ENCODE measurements at places on chromosomes 2 and 18. TPM values are rescaled to one million over a fixed set of nuclear protein-coding genes. Genes with fewer than 3 reads are reported as not detected.
A peak's percentile ranks its signal among the peaks of the same experiment; 100 is the strongest.

- H3K36me3 ChIP-seq = no peaks in the 10 kb centered on the region
- DNase-seq = no peak
Observed at GRCh38 chr2:156279446-156280150, 52.9 kb downstream of the NR4A2 start.

DNA sequence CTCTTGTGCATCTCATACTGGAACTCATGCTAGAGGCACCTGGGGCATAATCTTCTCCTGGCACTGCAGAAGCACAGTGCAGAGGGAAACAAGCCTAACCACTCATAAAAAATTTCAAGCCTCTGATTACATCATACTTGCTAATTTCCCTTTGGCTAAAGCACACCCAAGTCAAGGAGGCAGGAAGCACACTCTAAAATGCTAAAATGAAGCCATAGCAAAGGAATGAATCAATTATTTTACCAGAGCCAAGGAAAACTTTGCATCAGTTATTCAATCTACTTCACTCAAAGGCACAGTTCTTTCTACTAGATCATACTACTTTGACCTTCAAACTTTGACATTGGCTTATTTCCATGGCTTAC is 79.6 kb upstream of the SPOPL start:
- no peak overlapping the region for H3K27ac ChIP-seq
- H3K4me3 ChIP-seq = no peak overlapping the region
- H3K4me1 ChIP-seq = no peaks in the 10 kb centered on the region
- H3K27me3 ChIP-seq = no peaks in the 10 kb centered on the region

DNA sequence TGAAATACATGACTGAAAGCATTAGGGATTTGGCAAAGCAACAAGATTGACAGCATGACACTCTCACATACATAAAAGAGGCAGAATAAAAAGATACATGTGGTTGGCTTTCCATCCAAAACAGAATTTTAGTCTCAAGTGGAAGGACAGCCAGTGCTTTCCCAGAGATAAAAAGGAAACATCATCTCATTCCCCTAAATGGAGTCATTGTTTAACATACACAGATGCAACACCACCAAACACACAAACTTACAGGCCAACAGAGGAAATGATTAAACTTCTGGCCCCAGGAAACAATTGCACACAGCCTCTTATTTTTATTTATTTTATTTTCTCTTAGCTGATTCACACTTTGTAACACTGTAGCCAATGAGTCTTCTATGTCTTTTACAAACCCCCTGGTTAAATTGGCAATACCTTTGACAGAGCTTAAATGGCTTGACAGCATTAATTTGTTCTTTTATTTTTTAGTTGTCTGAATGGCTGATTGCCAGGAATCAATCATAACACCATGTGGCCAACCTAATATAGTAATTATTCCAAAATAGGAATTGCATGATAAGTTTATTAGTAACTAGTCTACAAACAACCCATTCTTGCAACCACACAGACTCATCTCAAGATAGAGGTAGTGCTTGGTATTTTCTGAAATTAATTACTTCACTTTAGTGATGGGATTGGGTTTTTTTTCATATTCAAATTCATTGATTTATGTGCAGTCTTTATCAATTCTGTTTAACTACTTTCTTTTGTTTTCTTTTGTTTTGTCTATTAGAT is 190.5 kb downstream of the RND3 start:
- H3K36me3 ChIP-seq = no peaks in the 10 kb centered on the region
- H3K4me1 ChIP-seq = no peaks in the 10 kb centered on the region
- H3K27me3 ChIP-seq = no peaks in the 10 kb centered on the region

GRCh38 chr2:139529080-139529479 is 748.9 kb upstream of the NXPH2 start:
- no peak overlapping the region for H3K27ac ChIP-seq
- H3K27me3 ChIP-seq = no peaks in the 10 kb centered on the region
- H3K4me1 ChIP-seq = peaks cover 6% of the 10 kb centered on the region
- H3K36me3 ChIP-seq = no peaks in the 10 kb centered on the region
- H3K4me3 ChIP-seq = no peak overlapping the region

DNA sequence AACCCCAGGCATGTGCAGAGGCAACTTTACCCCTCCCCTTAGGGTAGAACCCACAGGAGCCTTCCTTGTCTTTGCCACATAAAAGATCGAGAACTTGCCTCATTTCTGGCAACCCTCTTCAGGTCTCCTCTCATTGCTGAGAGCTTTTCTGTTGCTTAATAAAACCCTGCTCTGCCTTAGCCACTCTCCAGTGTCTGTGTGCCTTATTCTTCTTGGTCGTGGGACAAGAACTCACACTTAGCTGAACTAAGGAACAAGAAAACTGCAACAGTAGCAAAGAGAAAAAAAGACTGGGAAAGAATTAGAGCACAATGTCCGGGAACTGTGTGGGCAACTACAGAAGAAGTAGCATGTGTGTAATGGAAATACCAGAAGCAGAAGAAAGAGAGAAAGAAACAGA is 56.2 kb upstream of the SMIM21 start:
- H3K4me3 ChIP-seq = no peak overlapping the region
- H3K27me3 ChIP-seq = no peaks in the 10 kb centered on the region

DNA sequence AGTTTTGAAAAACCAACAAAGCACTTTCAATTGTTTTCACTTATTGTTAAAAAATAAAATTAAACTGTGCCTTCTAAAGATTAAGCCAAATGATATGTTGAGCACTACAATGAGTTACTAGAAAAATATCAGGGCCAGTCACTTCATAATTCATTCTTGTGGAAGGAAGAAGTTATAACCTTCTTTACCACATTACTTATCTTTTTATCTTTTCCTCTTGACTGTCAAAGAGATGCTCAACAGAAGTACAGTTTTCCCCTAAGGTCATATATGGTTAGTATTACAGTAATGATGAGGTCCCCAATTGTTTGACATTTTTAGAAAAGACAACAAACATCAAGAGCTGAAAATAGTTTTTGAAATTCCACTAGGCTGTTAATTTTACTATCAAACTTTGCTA is 9.4 kb downstream of the PELI1 start:
- no peak for DNase-seq
- H3K27me3 ChIP-seq = no peaks in the 10 kb centered on the region
- no peaks in the 10 kb centered on the region for H3K36me3 ChIP-seq
- no peak overlapping the region for H3K4me3 ChIP-seq
- H3K4me1 ChIP-seq = peaks cover 11% of the 10 kb centered on the region

- no peak for DNase-seq
- H3K4me1 ChIP-seq = no peaks in the 10 kb centered on the region
- no peak overlapping the region for H3K4me3 ChIP-seq
- H3K27me3 ChIP-seq = no peaks in the 10 kb centered on the region
Observed at GRCh38 chr2:199055336-199055735, 402.4 kb downstream of the SATB2 start.

DNA sequence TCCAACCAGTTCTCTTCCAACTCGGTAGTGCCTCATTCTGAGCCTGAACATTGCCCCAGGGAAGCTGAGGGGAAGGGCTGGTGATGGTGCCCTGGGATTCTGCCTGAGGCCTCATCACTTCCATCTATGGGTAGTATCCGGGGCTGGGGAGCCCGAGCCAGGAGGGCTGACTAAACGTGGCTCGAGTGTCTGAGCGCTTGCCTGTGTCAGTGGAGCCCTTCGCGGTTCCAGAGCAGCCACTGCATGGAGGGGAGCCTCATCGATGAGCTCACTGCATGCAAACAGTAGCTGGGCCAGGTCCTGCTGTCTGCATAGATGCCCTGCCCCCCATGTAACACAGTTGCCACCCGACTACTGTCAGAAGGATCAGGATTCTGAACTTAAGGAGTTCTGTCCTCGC is 129.3 kb downstream of the GLI2 start:
- H3K4me1 ChIP-seq = peaks cover 45% of the 10 kb centered on the region
- no peaks in the 10 kb centered on the region for H3K27me3 ChIP-seq
- H3K36me3 ChIP-seq = no peaks in the 10 kb centered on the region
- DNase-seq = no peak
- no peak overlapping the region for H3K27ac ChIP-seq
- H3K4me3 ChIP-seq = no peak overlapping the region

DNA sequence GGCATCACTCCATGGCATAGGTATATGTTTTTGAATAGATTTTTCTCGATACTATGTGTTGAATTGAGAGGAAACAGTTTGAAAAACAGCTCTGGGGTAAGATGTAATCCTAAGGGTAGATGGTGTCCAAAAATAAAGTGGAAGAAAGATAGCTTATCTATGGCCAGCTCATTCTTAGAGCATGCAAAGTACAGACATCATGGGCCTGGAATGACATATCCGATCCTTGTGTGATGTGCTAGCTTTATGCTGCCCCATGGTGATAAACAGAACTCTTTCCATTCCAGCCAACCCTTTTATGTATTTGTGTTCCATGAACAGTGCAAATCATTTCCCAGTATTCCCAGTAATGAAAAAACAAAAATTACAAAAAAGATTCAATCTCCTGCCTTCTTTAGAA is 390.2 kb upstream of the NXPH2 start:
- no peak overlapping the region for H3K4me3 ChIP-seq
- H3K36me3 ChIP-seq = no peaks in the 10 kb centered on the region
- H3K27ac ChIP-seq = no peak overlapping the region
- H3K27me3 ChIP-seq = no peaks in the 10 kb centered on the region

- H3K27ac ChIP-seq = no peak overlapping the region
- no peaks in the 10 kb centered on the region for H3K27me3 ChIP-seq
- H3K4me1 ChIP-seq = no peaks in the 10 kb centered on the region
- H3K36me3 ChIP-seq = no peaks in the 10 kb centered on the region
- H3K4me3 ChIP-seq = no peak overlapping the region
Observed at GRCh38 chr2:170783549-170783948, 13.4 kb downstream of the ERICH2 start.

- no peaks in the 10 kb centered on the region for H3K4me1 ChIP-seq
- no peaks in the 10 kb centered on the region for H3K27me3 ChIP-seq
- no peak overlapping the region for H3K4me3 ChIP-seq
- no peak overlapping the region for H3K27ac ChIP-seq
Observed at GRCh38 chr18:35426786-35427185, 49.6 kb upstream of the ZNF396 start.

DNA sequence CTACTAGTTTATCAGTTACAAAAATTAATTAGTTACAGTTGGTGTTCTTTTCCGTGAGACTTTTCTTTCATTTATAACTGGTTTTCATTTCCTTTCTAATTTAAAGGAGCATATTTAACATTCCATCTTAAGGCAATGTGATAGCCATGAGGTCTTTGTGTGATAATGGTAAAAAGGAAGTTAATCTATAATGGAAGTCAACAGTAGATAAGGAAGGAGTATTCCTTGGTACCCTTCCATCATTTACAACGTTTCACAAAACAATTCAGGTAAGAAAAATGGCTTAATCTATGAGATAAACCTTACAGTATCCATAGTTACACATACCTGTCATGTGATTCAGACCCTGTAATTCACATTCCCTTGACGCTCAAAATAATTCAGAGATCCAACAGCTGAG is 525.4 kb upstream of the VWC2L start:
- no peak overlapping the region for H3K4me3 ChIP-seq
- H3K27me3 ChIP-seq = no peaks in the 10 kb centered on the region
- no peaks in the 10 kb centered on the region for H3K36me3 ChIP-seq
- no peaks in the 10 kb centered on the region for H3K4me1 ChIP-seq
- H3K27ac ChIP-seq = no peak overlapping the region
- no peak for DNase-seq

GRCh38 chr2:215590010-215590745 is 154.3 kb upstream of the FN1 start:
- H3K36me3 ChIP-seq = no peaks in the 10 kb centered on the region
- H3K27me3 ChIP-seq = no peaks in the 10 kb centered on the region
- DNase-seq = no peak
- H3K27ac ChIP-seq = no peak overlapping the region

GRCh38 chr2:72142570-72143440 is 4.9 kb downstream of the CYP26B1 start:
- no peak overlapping the region for H3K27ac ChIP-seq
- peak overlapping the region; percentile 61 for H3K4me3 ChIP-seq
- peaks cover 96% of the 10 kb centered on the region for H3K27me3 ChIP-seq
- H3K4me1 ChIP-seq = peaks cover 49% of the 10 kb centered on the region
- peak; percentile 85 for DNase-seq

DNA sequence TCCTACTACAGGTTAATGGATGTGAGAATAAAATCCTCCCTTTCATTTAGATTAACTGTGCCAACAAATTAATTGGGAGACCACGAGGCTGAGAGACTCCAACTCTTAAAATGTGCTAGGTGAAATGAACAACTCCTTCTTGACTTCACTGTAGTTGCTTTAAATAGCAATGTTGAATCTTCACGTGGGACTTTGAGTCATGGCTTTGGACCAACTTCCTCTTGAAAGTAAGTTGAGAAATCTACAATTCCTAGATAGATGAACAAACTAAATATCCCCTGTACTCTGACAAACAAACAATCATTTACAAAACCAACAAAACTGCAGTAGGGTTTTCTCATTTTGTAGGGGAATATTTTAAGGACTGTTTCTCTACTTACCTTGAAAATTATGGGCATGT is 291.9 kb upstream of the SPRED2 start:
- no peaks in the 10 kb centered on the region for H3K36me3 ChIP-seq
- H3K4me1 ChIP-seq = no peaks in the 10 kb centered on the region
- no peak overlapping the region for H3K27ac ChIP-seq
- no peak overlapping the region for H3K4me3 ChIP-seq
- no peak for DNase-seq

DNA sequence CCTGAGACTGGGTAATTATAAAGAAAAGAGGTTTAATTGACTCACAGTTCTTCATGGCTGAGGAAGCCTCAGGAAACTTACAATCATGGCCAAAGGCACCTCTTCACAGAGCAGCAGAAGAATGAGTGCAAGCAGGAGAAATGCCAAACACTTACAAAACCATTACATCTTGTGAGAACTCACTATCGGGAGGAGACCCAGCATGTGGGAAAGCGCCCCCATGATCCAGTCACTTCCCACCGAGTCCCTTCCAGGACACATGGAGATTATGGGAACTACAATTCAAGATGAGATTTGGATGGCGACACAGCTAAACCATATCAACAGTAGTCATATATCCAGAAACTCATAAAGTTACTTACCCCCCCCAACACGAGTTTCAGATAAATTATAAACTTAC is 28.6 kb downstream of the TLK1 start:
- H3K4me3 ChIP-seq = no peak overlapping the region
- H3K27ac ChIP-seq = no peak overlapping the region
- H3K4me1 ChIP-seq = peaks cover 26% of the 10 kb centered on the region
- no peak for DNase-seq

- no peaks in the 10 kb centered on the region for H3K36me3 ChIP-seq
- peaks cover 70% of the 10 kb centered on the region for H3K27me3 ChIP-seq
- H3K27ac ChIP-seq = no peak overlapping the region
- peak; percentile 61 for DNase-seq
Observed at GRCh38 chr18:50560681-50561629, 1.1 kb downstream of the MAPK4 start.

- no peaks in the 10 kb centered on the region for H3K27me3 ChIP-seq
- no peak overlapping the region for H3K27ac ChIP-seq
- H3K4me3 ChIP-seq = no peak overlapping the region
- H3K36me3 ChIP-seq = no peaks in the 10 kb centered on the region
- H3K4me1 ChIP-seq = peaks cover 5% of the 10 kb centered on the region
Observed at GRCh38 chr2:105446501-105446900, 47.6 kb upstream of the FHL2 start.

- H3K36me3 ChIP-seq = no peaks in the 10 kb centered on the region
- H3K4me1 ChIP-seq = no peaks in the 10 kb centered on the region
- no peak for DNase-seq
- no peak overlapping the region for H3K4me3 ChIP-seq
- no peaks in the 10 kb centered on the region for H3K27me3 ChIP-seq
Observed at GRCh38 chr2:238376884-238377391, 49.8 kb upstream of the ASB1 start.

Gene PTH2R
- total RNA-seq = not detected

Gene FOXI3
- total RNA-seq = 0.51 TPM

Gene RNF181
- 81.3 TPM for total RNA-seq

Gene LANCL1
- total RNA-seq = 122 TPM

Gene ALK
- total RNA-seq = not detected

Gene TRIM43
- total RNA-seq = not detected

Gene GAREM1
- total RNA-seq = 5.1 TPM
